ENCODE measurements at places on chromosomes 1 and 21. TPM values are rescaled to one million over a fixed set of nuclear protein-coding genes. Genes with fewer than 3 reads are reported as not detected.

Gene FAM177B
- total RNA-seq, result not detected

Gene NHLH2
- total RNA-seq, result not detected

Gene CFAP126
- not detected for total RNA-seq

Gene SAMD13
- 0.18 TPM for total RNA-seq

Gene TNFSF4
- total RNA-seq, result 1.4 TPM

Gene TAS1R1
- total RNA-seq, result not detected

Gene C1QTNF12
- 0.83 TPM for total RNA-seq

Gene CYP4B1
- total RNA-seq, result not detected

Gene SPRR3
- total RNA-seq, result not detected

Gene BMP8B
- total RNA-seq, result not detected

Gene LPAR3
- 2.6 TPM for total RNA-seq

Gene ETV3L
- total RNA-seq, result not detected

Gene AIRE
- total RNA-seq, result 0.09 TPM

Gene CENPF
- total RNA-seq, result 4.7 TPM

Gene LCE3D
- total RNA-seq, result not detected

Gene DMRTB1
- not detected for total RNA-seq

Gene EXTL1
- 0.09 TPM for total RNA-seq

Gene LENEP
- total RNA-seq, result 0.18 TPM

Gene TMCO1
- 65.0 TPM for total RNA-seq

Gene SLC44A5
- total RNA-seq, result 0.09 TPM

Gene ATP1A2
- total RNA-seq, result 0.65 TPM

Gene TLCD4
- 0.85 TPM for total RNA-seq

Gene DEPDC1
- 2.3 TPM for total RNA-seq

Gene PEX10
- total RNA-seq, result 26.8 TPM

Gene ELAPOR1
- 0.74 TPM for total RNA-seq

Gene PBXIP1
- total RNA-seq, result 105 TPM

Gene LRRC3
- total RNA-seq, result under 0.01 TPM

Gene C8B
- not detected for total RNA-seq

Gene AMY1C
- total RNA-seq, result not detected

Gene KDM1A
- total RNA-seq, result 99.3 TPM

Gene SLC22A15
- total RNA-seq, result 6.8 TPM

Gene MMEL1
- total RNA-seq, result not detected

Gene TSPEAR
- total RNA-seq, result not detected

Gene ADAM30
- not detected for total RNA-seq

Data from smooth muscle cell of bladder (primary cell).